ENCODE measurements at places on chromosomes 1 and 21.

- DNase-seq, result no peak
These were observed 4.0 kb downstream of the CD247 start for GRCh38 chr1:167514288-167514687.

- DNase-seq, result peak; percentile 6
These were observed 36.4 kb downstream of the ZNF697 start for GRCh38 chr1:119611701-119612113.

- DNase-seq, result no peak
These were observed 217.6 kb downstream of the LTN1 start for GRCh38 chr21:28775071-28775470.

GRCh38 chr1:93967306-93967705 is 58.1 kb upstream of the GCLM start:
- DNase-seq, result no peak

GRCh38 chr1:218480588-218481099 is 135.5 kb downstream of the TGFB2 start:
- DNase-seq, result no peak

DNA sequence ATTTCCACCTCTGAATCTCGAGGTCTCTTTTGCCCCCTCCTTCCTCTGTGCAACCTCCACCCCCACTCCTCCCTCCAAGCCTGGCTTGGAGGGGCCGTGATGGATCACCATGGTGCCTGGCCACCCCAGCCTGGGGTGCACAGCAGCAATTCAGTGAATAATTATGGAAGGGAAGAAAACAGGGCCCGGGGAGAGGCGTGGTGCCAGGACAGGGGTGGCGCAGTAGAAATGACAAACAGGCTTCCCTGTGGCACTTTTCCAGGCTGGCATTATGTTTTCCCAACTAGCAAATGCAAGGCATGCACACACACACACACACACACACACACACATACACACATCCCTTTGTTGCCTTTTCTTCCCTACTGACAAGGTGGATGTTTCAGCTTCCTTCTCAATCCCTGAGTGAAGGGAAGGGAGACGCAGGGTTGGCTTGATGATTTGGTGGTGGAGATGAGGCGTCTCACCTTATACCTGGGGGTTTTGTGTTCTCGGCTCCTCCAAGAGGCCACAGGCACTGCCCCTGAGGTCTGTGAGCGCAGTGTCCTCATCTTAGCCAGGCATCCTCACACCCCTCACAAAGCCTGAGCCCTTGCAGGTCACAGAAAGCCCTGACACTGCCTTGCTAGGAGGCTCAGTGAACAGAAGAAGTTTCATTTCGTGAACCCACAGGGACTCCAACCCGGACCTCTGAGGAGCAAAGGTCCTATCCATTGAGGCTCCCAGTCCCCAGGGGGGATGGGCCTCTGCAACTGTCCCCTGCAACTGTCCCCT is 215.8 kb downstream of the MATN1 start:
- DNase-seq, result no peak

GRCh38 chr1:153933430-153933829 is 10.7 kb upstream of the GATAD2B start:
- DNase-seq, result no peak

DNA sequence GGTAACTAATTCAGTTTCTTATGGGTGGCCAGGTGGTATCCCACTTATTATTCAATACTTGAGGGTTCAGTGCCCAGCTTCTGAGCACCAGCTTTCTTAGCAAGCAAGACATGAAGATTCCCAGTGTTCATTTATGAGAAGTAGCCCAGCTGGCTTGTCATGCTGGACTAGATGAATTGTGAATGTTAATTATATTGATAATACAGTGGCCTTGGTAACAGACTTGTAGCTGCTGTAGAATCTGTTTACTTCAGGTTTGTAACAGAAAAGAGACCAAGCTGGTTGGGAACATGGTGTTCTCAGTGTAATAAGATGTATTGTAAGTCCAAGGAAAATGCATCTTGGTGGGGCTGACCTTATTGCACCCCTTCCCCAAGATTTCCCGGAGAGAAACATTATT is 10.1 kb downstream of the AHCYL1 start:
- no peak for DNase-seq

DNA sequence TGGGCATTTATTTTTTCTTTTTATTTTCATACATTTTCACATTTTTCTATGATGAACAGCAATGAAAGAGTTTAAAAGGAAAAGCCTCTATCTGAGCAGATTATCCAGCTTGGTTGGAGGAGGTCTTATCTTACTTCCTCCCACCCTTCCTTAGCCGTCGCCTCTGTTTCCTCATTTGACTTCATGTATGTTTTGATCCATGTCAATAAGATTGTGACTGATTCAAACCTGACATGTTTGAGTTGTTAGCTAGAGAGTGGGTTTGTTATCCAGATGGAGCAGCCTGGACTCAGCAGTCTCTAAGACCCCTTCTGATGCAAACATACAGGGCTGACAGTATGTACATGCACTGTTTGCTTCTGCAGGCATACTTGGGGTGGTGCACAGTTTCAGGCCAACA is 31.2 kb downstream of the MACO1 start:
- no peak for DNase-seq

GRCh38 chr1:24735509-24736375 is 9.5 kb upstream of the CLIC4 start:
- no peak for DNase-seq

- DNase-seq, result no peak
These were observed 1.4 kb downstream of the EIF4G3 start for GRCh38 chr1:21175324-21175669.

DNA sequence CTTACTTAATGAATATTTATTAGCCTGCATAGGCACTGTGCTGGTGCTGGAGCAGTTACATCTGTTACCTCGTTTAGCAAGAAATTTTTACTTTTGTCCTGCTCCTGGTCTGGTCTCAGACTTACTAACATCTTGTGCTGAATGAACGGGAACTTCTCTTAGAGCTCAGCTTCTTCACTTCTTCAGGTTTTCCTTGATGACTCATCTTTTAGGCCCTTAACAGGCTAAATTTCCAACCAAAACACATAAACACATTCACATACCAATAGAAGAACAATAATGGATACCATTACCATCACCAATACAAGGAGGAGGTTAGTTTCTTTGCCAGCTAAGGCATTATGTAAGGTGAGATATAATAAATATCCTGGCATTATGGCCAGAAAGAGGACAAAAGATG is 68.9 kb downstream of the IFI44 start:
- no peak for DNase-seq

GRCh38 chr1:183246436-183246835 is 60.4 kb downstream of the LAMC2 start:
- no peak for DNase-seq

DNA sequence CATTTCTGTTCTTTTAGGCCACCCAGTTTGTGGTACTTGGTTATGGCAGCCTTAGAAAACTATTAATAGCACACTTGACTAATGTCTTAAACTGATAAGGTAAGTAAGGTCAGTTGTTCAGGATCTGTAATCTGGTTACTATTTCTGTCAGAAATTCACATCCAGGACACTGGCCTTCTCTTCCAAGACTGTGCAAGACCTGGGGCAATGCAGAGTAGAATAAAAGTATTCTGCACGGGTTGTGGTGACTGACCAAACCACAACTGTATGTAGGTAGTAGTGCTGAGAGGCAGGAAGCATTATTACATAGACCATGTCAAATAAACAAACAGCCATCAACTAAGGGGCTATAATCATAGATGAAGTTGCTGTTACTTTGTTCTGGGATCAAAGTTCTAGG is 46.7 kb downstream of the WARS2 start:
- DNase-seq, result no peak

GRCh38 chr1:36845802-36846201 is 188.5 kb downstream of the GRIK3 start:
- no peak for DNase-seq
